WTC11 (cell line): ENCODE measurements at places on chromosomes 4 and X. TPM values are rescaled to one million over a fixed set of nuclear protein-coding genes. Genes with fewer than 3 reads are reported as not detected.

GRCh38 chr4:26889356-26889755, 28.7 kb downstream of the STIM2 start:
- DNase-seq, result no peak

GRCh38 chr4:125041372-125041930, 273.3 kb upstream of the FAT4 start:
- DNase-seq, result no peak

- DNase-seq, result no peak
These were observed 49.3 kb downstream of the PAQR3 start for GRCh38 chr4:78889955-78890354.

DNA sequence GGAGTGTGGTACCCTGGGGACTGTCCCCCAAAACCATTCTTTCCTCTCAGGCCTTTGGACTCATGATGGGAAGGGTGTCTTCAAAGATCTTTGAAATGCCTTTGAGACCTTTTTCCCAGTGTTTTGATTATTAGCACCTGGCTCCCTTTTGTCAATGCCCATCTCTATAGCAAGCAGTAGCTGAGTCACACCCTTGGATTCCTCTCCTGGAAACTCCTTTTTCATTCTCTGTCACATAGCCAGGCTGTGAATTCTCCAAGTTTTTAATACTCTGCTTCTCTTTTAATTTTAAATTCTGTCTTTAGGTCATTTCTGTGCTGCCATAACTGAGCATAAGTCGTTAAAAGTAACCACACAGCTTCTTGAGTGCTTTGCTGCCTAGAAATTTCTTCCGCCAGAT, 29.7 kb downstream of the IL21 start:
- no peak for DNase-seq

GRCh38 chrX:41119803-41120202, 34.6 kb downstream of the USP9X start:
- no peak for DNase-seq

DNA sequence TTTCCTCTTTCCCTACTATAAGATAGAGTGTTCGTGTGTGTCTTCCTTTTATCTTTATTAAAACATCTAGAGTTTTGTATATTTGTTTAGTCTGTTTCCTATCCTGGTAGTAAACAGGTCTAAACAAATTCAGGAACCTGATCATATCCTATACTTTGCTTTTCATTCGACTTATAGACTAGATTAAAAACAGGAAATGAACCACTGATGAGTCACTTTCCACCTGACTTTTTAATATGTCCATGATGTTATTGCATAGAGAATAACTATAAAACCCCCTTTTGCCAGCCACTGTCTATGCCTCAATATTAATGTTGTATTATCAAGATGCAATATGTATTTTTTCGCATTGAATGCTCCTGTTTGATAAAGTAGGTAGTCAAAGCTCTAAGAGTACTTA, 1794.0 kb downstream of the STIM2 start:
- no peak for DNase-seq

DNA sequence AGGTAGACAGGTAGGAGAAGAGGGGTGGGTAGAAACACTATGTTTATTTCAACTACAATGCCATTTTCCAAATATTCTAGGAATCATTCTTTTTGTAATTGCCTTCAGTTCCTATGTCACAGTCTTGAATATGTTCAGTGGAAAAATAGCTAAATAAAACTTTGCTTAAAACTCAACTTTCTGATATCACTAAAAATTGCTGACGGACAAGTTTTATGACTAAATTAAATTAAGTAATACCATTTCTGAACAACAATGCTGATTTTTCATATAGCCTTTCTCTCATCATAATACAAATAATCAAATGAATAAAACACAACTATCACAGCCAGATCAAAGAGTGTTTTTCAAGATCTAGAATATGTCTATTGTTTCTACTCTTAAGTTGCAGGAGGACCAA, 53.1 kb downstream of the TEC start:
- DNase-seq, result no peak

DNA sequence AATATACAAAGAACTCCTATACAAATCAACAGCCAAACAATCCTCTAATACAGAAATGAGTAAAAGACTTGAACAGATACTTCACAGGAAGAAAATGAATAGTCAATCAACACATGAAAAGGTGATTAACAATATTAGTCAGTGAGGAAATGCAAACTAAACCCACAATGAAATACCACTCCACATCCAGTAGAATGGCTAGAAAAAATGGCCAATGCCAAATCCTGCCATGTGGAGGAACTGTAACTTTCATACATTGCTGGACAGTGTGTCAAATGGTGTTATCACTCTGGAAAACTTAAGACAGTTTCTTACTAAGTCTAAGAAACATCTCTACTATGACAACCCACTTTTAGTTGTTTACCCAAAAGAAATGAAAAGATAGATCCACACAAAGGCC, 59.5 kb downstream of the NSG1 start:
- no peak for DNase-seq

GRCh38 chr4:23085249-23085568, 392.5 kb downstream of the GBA3 start:
- DNase-seq, result no peak

GPR78 gene
- total RNA-seq, result 2.3 to 5.7 TPM (median 2.7 TPM) in 3 replicates

MAGEC1 gene
- total RNA-seq, result 0.07 TPM in 1 of 3 replicates, not detected in the others

RBM3 gene
- 97.7 to 148 TPM (median 99.6 TPM) in 3 replicates for total RNA-seq

TCEAL6 gene
- total RNA-seq, result 0.62 to 1.1 TPM (median 0.81 TPM) in 3 replicates

DMP1 gene
- total RNA-seq, result 0.11 TPM in 1 of 3 replicates, not detected in the others
